SJSA1 (cell line): ENCODE measurements at places on chromosomes 3 and 15.

GRCh38 chr15:68183616-68184315 lies 21.4 kb downstream of the CALML4 start:
- no peak for DNase-seq

DNA sequence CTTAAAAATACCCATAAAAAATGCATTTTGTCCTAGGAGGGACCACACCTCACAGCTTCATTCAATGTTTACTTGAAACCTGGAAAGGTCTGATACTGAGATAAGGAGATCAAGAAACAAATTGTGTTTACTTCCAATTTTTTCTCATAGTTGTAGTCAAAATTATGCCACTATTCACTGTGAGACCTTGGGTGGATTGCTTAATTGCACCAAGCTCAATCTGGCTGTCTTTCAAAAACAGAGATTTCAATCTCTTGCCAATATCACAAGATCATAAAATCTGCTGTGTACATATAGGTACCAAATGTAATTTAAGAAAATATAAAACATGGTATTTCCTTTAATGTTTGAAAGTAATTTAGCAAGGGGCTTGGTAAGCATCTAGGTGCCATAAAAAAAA lies 186.4 kb upstream of the THBS1 start:
- no peak for DNase-seq

- no peak for DNase-seq
These were observed 74.2 kb downstream of the SPSB4 start for GRCh38 chr3:141125351-141125750.

- DNase-seq: no peak
These were observed 128.6 kb downstream of the PTPRG start for GRCh38 chr3:61690016-61690415.
